LHCN-M2 (cell line): ENCODE measurements at places on chromosomes 1 and 21.

DNA sequence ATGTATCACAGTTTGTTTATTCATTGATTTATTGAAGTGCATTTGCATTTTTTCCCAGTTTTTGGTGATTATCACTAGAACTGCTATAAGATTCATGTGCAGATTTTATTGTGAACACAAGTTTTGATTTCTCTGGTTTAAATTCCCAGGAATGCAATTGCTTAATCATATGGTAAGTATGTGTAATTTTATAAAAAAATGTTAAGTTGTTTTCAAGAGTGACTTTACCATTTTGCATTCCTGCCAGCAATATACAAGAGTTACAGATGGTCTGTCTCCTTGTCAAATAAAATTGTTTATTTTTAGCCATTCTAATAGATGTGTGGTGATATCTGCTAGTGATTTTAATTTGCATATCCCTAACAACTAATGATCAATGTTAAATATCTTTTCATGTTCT, 127.3 kb upstream of the APP start:
- peak; percentile 18 for DNase-seq

DNA sequence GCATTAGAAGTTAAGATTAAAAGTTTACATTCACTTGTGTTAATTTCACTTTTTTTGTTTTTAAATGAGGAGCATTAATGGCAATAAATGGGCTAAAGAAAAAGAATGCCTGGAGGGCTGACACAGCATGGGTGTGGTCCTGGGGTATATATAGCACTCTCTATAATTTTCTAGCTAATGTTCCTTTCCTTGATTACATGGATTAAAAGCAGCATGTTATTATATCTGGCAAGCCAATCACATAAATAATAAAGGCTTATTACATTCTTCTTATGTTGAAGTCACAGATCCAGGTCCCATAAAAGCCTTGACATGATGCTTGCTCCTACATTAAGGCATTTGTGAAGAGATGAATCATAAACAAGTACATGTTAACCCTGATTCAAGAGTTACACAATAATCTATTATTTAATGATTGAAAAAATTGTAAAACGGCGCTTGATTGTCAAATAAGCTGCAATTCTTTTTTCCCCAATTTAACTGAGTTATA, 91.4 kb downstream of the LYPLAL1 start:
- DNase-seq, result no peak

- DNase-seq, result peak; percentile 75
Observed at GRCh38 chr1:59173721-59174120, 123.2 kb upstream of the FGGY start.

DNA sequence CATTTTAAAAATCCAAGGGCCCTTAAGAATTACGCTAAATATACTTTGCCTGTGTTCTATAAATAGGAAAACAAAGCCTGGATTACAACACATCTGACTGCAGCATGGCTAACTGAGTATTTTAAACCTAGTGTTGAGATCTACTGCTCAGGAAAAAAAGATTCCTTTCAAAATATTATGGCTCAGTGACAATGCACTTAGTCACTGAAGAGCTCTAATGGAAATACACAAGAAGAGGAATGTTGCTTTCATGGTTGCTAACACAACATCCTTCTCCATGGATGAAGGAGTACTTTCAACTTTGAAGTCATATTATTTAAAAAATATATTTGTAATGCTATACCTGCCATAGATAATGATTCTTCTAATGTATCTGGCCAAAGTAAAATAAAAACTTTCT, 248.3 kb upstream of the NEGR1 start:
- DNase-seq, result peak; percentile 18

DNA sequence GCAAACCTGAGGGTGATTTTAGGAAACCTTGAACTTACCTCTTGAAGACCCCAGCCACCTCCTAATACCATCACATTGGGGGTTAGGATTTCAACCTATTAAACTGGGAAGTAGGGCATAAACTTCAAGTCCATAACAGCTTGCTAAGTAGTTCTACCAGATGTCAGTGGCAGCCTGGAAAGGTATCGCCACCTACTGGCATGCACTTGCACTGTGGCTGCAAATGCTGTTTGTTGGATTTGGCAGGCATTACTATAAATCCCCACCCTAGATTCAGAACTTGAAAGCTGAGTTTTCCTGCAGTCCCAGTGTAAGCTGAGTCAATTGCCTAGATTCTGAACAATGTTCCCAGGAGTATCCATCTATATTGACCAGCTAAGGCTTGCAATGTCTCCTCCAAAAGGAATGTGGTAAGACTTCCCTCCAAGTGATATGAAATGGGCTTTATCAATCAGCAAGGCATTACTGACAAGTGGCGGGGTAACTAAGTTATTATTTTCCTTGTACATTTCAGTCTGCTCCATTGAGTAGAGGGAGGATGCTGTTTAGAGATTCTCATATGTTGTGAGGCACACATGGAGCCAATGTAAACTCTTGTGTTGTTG, 474.5 kb downstream of the PTPRC start:
- DNase-seq, result peak; percentile 60

GRCh38 chr1:116308276-116308675, 64.8 kb upstream of the ATP1A1 start:
- DNase-seq, result no peak

DNA sequence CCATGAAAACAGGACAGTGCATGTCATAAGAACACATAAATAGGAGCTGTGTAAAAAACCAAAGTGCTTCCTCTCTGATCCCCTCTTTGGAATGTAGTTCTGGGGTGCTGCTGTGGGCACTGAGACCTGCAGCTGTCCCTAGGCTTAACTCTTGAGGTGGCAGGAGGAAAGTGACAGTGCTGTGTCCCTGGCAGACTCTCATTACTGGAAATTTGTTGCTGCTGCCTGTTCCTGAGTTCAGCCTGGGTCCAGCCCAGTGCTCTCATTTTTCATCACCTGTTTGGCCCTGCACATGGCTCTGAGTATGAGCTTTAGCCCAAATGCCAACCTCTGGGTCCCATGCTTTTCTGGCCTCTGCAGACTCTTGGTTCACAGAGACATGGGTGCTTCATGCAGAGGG, 329.3 kb downstream of the DSCAM start:
- no peak for DNase-seq

GRCh38 chr1:150552128-150552910, 3.1 kb downstream of the ADAMTSL4 start:
- peak; percentile 81 for DNase-seq

- no peak for DNase-seq
Observed at GRCh38 chr1:121444096-121444495, 259.3 kb downstream of the SRGAP2C start.

GRCh38 chr1:90841473-90841872, 124.4 kb upstream of the BARHL2 start:
- no peak for DNase-seq

- DNase-seq, result peak; percentile 82
Observed at GRCh38 chr1:179141592-179142251, 59.9 kb downstream of the TOR3A start.

DNA sequence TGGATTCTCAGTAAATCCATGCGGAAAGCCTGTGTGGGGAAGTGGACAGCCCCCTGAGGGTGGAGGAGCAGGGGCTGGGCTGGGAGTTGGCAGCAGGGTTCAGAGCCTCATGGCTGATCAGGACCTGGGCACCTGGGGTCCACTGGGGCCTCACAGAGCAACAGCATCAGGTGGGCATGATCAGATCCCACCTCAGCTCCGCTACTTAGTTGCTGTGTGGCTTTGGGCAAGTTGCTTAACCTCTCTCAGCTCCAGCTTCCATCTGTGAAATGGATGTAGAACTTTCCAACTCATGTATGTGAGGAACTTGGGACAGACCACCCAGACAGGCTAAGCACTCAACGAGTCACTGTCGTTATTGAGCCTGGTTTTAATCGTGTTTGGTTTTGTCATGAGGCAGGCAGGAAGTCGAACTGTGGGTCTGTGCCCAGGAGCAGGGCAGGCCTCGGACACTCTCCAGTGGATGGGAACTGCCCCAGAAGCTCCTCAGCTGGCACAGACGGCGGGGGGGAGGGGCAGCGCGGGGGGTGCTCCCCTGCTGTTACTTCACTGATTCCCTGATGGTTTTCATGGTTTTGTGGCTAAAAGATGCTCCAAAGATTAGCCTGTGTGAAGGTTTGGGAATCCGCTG, 155.8 kb upstream of the TMEM51 start:
- peak; percentile 41 for DNase-seq

DNA sequence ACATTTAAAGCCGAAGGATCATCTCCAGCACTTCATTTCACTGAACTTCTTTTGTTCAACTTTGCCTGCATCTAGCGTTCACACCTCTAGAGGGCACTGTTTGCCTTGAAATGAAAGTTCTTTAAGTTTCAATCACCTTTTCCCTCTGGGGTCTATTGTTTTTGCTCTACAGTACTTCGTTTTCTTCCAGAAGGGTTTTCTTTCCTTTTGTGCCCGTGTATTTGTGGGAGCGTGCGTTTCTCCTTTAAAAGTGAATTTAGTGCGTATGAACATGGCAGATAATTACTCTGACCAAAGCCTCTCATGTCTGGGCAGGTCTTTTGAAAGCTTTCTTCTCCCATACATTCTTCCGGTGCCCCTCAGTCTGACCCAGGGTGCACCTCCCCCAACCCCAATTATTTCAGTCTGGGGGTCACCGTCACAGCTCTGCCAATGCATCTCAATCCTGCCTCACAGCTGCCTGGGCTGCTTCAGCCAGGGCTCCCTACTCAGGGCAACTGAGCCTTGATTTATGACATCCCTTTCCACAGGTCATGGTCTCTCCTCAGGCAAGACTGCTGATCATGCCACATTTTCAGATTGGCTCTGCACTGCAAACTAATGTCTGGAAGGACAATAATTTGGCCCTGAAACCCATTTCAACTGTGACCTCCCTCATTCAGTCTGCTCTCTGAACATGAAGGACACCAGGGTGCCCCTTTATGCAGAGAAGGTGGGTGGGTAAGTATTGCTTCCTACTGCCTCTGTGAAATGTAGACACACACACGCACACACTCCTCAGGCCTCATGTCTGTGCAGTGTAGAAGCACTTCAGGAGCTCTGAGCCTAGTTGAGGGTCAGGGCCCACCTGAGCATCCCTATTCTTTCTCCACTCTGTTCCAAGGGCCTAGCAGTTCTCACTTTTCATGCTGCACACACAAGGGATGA, 88.6 kb downstream of the NUF2 start:
- DNase-seq, result peak; percentile 61

DNA sequence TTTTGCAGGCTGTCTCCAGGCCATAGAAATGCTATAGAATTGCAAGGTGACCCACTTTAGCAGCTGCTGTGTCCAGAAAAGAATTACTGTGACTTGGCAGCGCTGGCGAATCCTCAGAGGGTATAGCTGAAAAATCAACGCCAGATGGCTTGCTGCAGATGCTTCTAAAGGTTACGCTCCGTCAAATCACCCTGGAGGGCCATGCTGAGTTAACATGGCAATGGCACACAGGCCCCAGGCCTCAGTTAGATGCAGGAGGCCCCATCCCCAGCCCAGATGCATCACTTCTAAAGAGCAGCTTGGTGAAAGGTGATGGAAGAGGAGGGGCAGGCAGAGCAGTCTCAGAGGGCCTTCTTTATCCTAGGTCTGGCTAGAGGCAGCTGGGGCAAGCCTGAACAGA, 18.0 kb downstream of the KIAA1614 start:
- no peak for DNase-seq

- no peak for DNase-seq
Observed at GRCh38 chr1:10934150-10934818, 78.2 kb upstream of the TARDBP start.

- no peak for DNase-seq
Observed at GRCh38 chr1:180906511-180906910, 6.2 kb upstream of the KIAA1614 start.

- peak; percentile 51 for DNase-seq
Observed at GRCh38 chr1:196381544-196381943, 226.7 kb downstream of the KCNT2 start.

GRCh38 chr21:18369115-18369514, 34.5 kb downstream of the TMPRSS15 start:
- peak; percentile 49 for DNase-seq

GRCh38 chr1:231590453-231591198, 36.0 kb upstream of the DISC1 start:
- peak; percentile 63 for DNase-seq

GRCh38 chr1:211493876-211494653, 2.1 kb upstream of the RD3 start:
- no peak for DNase-seq
